ENCODE measurements at places on chromosomes 2 and 18.

DNA sequence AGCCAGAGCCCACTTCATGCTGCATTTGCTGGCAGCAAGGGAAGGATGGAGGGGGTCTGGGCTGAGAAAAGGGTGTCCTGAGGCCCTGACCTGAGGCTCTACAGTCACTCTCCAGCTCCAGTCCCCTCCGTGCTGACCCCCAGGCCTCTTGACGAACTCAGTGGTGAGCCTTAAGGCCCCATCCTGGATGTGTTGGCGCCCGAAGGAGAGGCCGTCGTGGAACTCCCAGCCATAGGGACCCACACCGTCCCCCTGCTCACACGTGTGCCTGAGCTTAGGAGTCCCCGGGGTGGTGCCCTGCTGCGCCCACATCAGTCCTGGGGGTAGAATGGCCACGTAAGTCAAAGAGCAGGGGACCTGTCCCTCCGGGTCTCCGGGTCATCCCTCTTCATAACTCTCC lies 776 bp downstream of the MOGS start:
- DNase-seq = no peak

DNA sequence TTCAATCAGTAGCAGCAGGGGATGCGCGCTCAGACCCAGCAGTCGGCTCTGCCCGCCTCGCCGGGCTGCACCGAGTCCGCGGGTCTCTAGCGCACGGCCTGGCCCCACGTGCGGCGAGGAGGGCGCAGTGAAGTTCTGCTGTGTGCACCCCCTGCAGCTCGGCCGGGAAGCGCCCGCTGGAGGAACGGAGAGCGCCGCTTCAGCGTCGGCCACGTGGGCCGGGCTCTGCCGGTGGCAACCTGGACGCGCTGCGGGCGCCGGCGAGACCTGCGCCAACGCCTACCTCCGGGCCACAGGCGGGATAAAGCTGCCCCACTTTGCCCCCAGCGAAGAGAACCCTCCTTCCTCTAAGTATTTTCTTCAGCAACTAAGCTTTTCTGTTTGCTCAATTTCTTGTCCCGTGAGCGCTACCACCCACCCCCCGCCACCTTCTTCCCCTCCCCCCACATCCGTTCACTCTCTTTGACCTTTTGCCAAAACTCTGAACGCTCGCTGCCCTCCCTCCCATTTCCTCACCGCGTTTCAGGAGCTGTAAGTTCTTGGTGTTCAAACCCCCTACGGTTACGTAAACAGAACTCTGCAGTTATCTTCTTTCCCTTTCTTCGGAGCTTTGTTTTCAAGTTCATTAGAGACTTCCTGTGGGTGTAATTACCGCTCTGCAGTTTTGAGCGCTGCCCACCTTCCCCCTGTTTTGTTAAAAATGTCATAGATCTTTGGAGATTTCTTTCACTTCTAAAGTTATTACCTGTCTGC lies 42.6 kb upstream of the EDAR start:
- DNase-seq = peak; percentile 61

DNA sequence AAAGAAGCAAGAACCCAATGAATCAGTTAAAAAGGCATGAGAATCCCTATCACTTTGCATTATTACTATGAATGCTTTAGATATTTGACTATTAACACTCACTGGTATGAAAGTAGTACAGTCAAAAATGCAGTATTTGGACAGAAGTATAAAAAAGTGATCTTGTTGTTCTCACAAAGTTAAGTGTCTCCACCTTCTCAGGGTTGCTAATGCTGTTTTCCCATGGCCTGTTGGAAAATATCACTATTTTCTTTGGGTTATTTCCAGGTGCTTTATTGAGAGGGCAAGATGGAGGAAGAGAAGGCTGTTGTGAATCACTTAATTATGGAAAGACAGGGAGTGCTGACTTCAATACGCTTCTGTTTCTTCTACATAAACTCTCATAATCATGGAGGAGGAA lies 13.6 kb upstream of the CREB1 start:
- DNase-seq = no peak

DNA sequence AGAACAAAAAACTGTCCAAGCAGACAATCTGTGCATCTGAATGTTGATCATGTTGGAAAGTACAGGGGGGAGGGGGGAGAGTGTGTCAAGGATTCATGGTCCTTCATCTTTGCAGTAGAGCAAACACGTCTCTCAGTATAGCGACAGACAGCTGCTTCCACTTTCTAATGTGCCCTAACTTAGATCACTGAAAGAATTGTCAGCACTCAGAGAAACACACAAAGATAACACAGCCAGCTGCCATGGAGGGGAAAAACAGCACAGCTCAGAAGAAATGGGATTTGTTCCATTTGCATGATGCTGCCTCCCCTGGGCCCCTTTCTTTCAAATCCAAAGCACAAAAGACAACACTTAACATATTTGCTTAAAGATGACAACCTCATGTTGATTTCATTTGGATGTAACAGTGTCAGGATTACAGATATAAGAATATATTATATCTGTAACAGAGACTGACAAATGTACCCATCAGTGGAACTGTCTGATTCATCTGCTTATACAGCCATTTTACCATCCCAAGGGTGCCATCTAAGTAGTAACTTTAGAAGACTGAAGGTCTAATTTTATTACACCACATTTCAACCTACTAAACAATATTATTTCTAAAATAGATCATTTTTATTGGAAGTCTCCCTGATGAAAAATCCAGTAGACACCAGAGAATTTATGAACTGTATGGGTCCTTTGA lies 17.7 kb downstream of the FIGN start:
- DNase-seq = no peak

DNA sequence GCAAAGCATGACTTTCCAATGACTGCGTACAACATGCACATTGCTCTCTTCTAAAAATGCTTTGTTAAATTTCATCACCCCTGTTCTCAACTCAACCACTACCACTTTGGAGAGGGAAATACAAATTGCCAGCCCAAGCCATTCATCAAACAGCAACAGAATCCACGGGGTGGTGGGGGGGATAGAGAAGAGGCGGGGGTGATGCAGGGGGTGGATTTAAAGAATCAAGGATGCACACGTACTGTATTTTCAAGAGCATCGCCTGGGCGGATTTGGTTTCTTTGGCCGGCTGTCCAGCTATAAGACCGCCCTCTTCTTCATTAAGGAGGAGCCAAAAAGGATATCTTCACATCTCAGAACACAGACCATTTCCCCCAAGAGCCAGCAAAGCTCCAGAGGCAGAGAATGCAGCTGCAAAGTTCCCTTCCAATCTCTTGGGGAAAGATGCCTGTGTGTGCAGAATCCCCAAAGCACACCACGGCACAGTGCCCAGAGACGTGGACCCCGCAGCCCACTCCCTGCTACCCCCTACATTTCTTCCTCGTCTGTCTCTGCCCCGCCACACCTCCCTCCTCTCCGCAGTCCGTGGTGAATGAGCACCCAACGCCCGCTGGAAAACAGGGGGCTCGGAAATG lies 977 bp downstream of the SLC8A1 start:
- DNase-seq = no peak

DNA sequence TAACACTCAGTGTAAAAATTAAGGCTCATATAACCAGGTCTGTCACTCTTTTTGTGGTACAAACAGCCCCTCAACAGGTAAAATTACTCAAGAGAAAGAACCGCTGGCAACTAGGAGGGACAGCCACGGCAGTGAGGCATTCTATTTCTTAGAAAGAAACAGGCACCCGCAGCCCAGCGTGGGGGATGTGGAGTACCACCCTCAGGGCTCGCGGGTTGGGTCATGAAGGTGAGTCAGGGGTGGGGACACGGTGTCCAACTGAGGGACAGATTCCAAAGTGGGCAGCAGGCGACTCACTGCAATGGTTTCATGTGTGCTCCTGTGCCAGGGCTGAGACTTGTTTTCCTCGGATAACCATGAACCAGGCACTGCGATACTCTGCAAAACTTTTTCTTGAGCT lies 129.4 kb downstream of the DTNB start:
- no peak for DNase-seq
